Activated T-helper 1 cell treated with anti-CD3 and anti-CD28 coated beads, Interleukin-2, amount 50 U/mL, for 16 hours (primary cell): ENCODE measurements at places on chromosomes 2 and 18.

DNA sequence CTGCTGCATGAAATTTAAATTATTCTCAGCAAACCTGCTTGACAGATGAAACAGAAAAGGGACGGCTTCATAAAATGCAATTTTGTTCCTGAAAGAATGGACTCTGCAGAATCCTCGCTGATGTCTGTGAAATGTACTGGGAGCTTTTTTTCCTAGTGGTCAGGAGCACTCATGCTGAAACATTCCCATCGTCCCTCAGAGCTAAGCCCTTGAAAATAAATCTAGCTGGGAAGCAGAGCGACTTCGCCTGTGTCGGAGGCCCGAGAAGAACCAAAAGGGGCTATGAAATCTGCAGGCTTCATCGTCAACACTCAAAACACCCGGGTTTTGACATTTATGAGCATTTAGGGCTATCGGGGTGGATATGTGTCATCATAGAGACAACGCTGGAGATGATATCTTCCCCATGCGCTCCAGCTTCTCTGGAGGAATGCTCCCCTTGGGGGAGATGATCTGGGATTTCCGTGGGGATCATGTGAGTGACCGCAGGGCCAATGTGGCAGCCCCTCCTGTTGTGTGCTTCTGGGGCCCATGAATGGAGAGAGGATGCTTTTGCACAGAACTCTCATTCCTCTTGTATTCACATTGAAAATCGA lies 182.3 kb downstream of the KLHL29 start:
- DNase-seq = no peak

- DNase-seq = no peak
These were observed 456.2 kb downstream of the BCL11A start for GRCh38 chr2:60097298-60097697.

DNA sequence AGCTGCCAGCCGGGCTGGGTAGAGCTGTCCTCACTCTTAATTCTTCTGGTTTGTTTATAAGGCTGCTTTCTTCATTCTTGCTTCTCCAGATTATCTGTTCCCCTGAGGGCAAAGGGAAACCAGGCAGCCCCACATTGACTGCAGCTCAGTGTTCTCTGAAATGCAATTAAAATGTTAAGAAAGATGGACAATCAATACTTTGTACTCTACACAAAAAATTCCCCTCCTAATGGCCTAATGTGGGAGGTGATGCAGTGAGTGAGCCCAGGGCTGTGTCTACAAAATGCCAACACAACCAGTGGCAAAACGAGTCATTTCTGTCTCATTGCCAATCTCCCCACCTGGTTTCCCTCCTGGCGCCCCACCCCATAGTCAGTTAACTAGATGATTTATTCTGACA lies 541.7 kb upstream of the RAB6C start:
- no peak for DNase-seq

- DNase-seq = no peak
These were observed 76.1 kb downstream of the SCG2 start for GRCh38 chr2:223526106-223526505.

- DNase-seq = no peak
These were observed 71.6 kb downstream of the KCTD18 start for GRCh38 chr2:200438251-200438650.

DNA sequence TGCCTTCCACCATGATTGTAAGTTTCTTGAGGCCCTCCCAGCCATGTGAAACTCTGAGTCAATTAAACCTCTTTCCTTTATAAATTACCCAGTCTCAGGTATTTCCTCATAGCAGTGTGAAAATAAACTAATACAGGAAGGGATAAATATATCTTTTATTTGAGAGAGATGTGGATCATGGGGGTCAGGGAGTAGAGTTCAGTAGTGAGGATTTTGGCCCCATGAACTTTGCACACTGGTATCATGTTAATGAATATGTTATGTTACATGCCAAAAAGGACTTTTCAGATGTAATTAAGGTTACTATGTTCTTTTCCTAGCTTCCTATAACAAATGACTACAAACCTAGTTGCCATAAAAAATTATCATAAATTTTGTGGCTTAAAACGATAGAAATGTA lies 1393.7 kb downstream of the DSC3 start:
- DNase-seq = no peak

DNA sequence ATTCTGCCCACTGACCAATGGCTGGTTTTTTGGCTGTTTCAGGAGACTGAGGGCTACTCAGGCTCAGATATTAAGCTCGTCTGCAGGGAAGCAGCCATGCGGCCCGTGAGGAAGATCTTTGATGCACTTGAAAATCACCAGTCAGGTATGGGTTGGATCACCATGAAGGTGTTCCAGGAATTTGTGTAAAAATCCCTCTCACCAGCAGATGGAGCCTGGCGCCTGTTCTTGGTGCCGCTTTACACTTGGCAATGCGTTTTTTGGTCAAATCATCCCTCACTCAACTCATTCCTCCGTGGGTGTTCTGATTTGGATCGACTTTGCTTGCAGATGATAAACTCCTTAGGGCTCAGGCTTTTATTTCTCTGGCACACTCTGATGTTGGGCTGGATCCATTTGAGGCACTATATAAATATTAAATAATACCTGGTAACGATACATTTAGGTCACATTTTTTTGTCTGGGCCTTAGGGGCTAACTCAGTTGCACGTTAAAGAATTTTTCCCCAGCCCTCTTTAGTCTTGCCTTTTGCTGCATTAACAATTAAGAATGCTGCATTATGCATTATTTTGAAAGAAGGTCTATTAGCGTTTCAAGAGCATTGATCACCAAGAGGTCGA lies 50.0 kb downstream of the HDHD2 start:
- peak; percentile 26 for DNase-seq

- DNase-seq = no peak
These were observed 83.6 kb downstream of the ATAD2B start for GRCh38 chr2:23843051-23843976.

GRCh38 chr18:54672846-54673475 lies 81.9 kb downstream of the DYNAP start:
- no peak for DNase-seq

DNA sequence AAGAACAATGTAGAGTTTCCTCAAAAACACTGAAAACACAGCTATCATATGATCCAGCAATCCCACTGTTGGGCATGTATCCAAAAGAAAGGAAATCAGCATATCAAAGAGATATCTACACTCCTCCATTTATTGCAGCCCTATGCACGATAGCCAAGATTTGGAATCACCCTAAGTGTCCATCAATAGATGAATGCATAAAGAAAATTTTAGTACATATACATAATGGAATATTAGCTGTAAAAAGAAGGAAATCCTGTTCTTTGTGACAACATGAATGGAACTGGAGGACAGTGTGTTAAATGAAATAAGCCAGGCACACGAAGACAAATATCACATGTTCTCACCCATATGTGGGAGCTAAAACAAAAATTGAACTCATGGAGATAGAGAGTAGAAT lies 114.5 kb upstream of the FN1 start:
- no peak for DNase-seq

- DNase-seq = no peak
These were observed 12.3 kb downstream of the KLF7 start for GRCh38 chr2:207153266-207153975.

DNA sequence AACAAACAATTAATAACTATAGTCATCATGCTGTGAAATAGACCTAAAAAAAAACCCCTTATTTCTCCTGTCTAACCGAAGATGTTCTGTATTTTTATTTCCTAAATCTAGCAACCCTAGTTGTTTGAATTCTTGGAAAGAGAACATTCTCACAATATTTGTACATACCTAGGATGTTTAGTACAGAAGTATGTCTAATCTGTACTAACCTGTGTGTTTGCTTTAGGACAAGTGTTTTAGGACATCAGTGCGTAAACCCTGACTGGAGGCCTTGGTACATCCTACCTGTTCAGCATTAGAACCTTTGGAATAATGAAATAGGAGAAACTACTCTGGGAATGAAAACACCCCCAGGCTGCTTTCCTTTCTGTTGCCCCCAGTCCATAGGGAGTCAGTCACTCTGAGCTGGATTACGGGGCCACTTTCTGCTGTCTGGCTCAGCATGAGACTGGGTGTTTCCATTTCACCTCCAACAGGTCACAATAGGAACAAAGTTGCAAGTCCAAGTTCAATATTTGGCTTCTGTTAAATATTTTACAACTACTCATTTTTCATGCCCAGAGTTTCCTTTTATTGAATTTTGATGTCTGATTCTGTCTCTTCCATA lies 114.7 kb downstream of the MTX2 start:
- no peak for DNase-seq

DNA sequence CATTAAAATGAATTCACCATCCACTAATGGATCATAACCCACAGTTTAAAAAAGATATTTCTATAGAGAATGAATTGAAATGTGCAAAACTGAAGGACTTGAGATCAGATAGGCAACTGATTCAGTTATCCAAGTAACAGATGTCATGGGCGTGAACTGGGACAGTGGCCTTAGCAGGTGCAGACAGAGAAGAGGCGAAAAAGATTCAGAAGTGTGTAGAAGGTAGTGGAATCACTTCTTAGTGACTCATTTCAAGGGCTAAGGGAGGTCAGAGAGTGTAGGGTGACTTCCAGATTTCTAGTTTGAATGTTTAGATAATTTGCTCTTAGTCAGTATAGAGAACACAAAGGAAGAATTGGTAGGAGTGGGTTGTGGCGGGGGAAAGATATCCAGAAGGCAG lies 79.7 kb downstream of the EHBP1 start:
- DNase-seq = no peak

DNA sequence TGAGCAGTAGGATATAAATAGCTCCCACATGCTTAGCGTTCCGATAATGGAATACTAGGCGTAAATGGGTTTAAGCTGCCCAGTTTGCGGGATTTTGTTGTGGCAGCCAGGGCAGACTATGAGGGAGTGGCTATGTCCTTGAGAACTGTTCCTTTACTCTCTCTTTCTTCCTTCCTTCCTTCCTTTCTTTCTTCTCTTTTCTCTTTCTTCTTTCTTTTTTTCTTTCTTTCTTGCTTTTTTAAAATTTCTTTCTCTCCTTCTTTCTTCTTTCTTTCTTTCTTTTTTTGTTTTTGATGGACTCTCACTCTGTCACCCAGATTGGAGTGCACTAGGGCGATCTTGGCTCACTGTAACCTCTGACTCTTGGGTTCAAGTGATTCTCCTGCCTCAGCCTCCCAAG lies 9.1 kb upstream of the PRELID3A start:
- no peak for DNase-seq
